ENCODE measurements at places on chromosomes 1 and 21.

DNA sequence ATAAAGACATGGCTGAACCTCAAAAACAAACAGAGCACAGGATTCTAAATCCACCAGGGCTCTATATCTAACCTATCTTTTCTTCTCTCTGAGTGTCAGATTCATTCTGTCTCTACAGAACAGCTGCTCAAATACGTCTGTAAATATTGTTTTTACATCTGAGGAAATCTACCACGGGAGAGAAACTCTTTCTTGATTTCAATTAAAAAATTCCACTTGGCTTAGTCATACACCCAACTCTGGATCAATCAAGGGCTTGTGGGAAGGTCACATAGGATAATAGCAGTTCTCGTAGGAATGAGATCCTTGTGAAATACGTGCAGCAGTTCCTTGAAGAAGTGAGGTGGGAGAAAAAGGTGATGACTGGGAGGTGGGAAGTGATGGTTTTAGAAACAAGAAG lies 1355.7 kb upstream of the ADGRL2 start:
- DNase-seq, result no peak

DNA sequence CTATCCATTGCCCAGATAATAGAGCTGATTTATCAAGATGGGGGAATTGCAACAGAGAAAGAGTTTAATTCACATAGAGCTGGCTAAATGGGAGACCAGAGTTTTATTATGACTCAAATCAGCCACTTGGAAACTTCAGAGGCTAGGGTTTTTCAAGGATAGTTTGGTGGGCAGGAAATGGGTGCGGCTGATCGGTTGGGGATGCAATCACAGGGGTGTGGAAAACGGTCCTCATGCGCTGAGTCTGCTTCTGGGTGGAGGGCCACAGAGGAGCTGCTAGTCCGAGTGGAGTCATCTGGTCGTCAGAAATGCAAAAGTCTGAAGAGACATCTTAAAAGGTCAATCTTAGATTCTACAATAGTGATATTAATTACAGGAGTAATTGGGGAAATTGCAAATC lies 32.0 kb upstream of the FAM89A start:
- no peak for DNase-seq

- DNase-seq, result no peak
These were observed 157.0 kb upstream of the CACNA1E start for GRCh38 chr1:181326348-181326747.

- no peak for DNase-seq
These were observed 7.2 kb downstream of the KCNN3 start for GRCh38 chr1:154862907-154863306.

- DNase-seq, result no peak
These were observed 18.4 kb downstream of the CTXND2 start for GRCh38 chr1:150905301-150905700.

- no peak for DNase-seq
These were observed 47.5 kb upstream of the SLC19A1 start for GRCh38 chr21:45589686-45590245.

DNA sequence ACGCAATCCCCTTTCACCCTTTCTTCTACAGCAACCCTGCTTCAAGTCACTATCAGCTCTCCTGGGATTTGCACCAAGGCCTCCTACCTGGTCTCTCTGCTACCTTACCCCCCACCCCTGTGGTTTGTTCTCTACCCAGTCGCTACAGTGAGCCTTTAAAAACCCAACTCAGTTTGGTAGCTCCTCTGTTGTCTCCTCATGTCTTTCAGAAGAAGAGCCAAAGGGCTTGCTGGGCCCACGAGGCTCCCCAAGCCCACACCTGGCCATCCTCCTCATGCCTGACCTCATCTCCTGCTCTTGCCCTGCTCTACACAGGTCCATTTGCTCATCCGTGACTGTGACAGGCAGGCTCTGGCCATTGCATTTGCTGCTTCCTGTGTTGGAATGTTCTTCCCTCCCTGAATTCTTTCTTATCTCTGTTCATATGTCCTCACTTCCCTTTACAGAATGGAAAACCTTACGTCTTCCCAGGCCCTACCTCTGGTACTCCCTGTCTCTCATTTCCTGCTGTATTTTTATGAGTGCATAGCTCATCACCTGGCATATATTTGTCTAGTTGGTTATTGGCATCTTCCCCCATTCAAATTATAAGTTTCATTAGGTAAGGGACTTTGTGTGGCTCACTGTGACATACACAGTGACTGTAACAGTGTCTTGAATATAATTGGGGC lies 3.3 kb downstream of the RGS16 start:
- DNase-seq, result no peak

DNA sequence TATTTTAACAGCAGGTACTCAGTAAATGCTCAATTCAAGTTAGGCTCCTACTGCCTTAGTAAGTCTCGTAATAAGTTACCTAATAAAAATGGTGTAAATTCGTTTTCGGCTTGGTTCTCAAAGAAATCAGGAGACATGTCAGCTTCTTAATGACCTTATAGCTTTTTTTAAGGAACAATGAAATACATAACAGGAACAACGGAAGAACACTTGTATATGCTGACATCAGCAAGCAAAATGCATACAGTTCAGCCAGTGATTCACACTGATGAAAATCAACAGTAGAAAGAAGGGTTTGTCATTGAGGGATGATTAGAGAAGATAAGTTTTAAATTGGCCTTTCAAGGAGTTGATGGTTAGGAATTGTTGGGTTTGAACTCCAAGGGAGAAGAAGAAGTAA lies 13.3 kb downstream of the RPTN start:
- DNase-seq, result no peak

DNA sequence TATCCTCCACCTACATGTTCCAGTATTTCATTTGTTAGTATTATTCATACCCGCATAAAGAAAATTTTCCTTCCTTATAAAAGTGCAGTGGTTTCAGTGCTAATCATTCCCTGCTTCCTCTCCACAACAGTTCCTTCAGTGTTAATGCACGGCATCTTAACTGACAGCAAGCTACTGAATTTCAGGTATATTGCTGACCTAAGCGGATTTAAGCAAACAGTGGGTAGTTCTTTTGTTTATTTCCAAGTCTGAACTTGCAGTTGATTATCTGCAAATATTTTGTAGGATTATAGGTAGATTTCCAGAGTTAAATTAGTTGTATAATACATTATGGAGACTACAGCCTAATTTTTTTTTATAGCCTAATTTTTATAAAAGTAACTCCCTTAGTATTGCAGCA lies 15.1 kb upstream of the DR1 start:
- DNase-seq, result no peak

DNA sequence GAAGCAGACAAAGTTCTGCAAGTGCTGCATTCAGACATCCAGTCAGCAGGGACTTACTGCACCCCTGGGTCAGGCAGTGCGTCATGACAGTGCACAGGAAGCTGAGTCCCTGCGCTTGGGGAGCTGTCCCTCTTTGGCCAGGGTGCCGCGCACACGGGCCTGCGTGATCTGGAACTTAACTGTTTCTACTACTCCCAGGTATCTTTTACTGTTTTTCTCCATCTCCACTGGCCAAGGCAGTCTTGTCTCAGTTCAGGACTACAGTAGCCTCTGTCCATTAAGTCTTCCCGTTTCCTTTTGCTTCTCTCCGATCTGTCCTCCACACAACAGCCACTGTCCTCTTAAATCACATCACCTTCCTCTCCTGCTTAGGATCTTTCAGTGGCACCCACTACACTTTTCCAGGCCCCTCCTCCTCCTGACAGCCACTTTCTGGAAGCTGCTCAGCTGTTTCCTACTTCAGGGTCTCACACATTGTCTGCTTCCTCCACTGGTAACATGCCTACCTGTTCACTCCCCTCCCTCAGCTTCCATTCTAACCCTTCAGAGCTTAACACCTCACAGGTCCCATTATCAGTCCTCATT lies 15.9 kb downstream of the ERRFI1 start:
- DNase-seq, result no peak

GRCh38 chr1:29123887-29124365 lies at the start of gene TMEM200B:
TMEM200B (minus strand) TSS chr1:29123903; CDS start chr1:29121828, 2,075 bp downstream.
- no peak for DNase-seq

- DNase-seq, result no peak
These were observed 22.3 kb upstream of the ABCA4 start for GRCh38 chr1:94143173-94143808.

DNA sequence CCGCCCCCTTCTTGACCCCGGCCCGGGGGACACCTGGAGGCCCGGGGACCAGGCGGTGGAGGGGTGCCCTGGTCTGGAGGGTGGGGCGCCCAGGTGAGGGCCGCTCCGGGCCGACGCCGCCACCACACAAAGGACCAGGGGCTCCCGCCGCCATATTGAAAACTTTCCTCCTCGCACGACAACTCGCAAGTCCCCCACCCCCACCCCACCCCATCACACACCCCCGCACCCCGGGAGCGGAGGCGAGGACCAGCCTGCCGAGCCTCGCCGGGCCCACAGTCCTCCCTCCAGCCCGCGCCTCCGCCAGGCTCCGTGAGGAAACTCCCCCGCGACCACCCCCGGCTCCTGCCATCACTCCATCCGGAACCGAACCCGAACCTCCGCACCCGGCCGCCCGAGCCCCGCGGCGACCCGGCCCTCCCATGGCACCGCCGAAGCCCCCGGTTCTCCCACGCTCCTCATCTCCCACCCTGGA lies 733 bp downstream of the KDM5B start:
- DNase-seq, result peak; percentile 55

Measured in brain (organoid and tissue), 16 donors.